ENCODE measurements at places on chromosomes 2 and 18.

DNA sequence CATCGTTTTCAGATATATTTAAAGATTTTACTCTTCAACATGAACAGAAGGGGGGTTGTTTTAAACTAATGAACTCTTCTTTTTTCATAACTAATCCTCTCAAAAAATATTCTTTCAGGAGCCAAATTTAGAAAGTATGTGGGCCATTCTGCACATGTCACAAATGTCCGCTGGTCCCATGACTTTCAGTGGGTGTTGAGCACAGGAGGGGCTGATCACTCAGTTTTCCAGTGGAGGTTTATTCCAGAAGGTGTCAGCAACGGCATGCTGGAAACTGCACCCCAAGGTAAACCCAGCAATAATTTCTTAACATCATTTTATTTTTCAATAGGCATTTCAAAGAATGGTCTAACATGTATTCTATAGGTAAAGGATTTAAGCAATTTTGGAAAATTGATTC lies 136.0 kb downstream of the EML6 start:
- peak; percentile 74 for DNase-seq

DNA sequence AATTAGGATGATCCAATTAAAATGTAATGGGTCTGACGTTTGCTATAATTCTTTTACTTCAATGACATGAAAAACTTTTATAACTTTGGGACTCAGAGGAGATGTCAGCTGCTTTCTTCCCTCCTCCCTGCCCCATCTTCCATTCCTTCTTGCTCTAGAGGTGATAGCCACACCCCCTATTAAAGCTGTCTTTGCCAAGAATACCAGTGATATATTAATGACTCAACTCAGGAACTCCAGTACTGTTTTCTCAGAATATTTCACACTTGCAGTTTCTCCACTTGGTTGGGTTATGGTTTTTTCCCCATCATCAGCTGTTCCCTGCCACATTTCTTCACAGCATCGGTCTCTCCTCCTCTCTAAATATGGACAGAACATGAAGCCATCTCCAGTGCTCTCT lies 184.0 kb downstream of the KCNE4 start:
- no peak for DNase-seq

- no peak for DNase-seq
Measured at GRCh38 chr2:127177617-127178263, 42.4 kb downstream of the CYP27C1 start.

DNA sequence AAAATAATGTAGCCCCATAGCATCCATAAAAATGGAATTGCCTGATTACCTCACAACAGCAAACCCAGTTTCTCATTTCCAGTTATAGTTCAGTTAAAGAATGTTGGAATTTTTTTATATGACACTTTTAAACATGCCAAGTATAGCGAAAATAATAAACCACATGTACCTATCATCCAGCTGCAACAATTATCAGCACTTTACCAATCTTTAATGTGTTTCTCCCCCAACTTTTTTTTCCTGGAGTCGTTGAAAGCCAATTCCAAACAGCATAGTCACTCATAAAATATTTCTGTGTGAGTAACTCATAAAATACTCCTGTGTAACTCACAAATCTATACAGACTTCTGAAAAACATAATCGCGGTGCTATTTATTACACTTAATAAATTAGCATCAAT lies 38.1 kb downstream of the SMAD4 start:
- no peak for DNase-seq

DNA sequence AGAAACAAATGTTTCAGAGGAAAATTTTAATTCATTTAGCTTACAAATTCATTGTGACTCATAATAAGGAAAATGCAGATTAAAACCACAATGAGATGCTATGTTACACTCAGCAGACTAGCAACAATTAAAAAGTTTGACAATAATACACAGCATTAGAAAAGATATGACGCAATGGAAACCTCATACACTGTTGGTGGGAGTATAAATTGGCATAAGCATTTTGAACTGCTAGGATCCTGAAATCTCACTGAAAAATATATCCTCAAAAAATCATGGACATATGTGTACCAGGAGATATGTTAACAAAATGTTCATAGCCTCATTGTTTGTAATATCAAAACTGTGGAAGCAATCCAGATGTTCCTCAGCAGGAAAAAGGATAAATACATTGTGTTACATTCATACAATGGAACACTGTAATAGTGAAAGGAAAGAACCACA lies 13.7 kb downstream of the CALCRL start:
- no peak for DNase-seq

- no peak for DNase-seq
Measured at GRCh38 chr2:127968610-127969339, 59.1 kb downstream of the SAP130 start.

GRCh38 chr18:40867459-40867858 lies 1087.6 kb upstream of the PIK3C3 start:
- no peak for DNase-seq

All from G401 (cell line).